ENCODE measurements at places on chromosomes 2 and 18.

GRCh38 chr18:76984193-76985155, 148.1 kb downstream of the MBP start:
- no peak for DNase-seq

GRCh38 chr2:152519581-152519952, 184.6 kb downstream of the FMNL2 start:
- DNase-seq = no peak

DNA sequence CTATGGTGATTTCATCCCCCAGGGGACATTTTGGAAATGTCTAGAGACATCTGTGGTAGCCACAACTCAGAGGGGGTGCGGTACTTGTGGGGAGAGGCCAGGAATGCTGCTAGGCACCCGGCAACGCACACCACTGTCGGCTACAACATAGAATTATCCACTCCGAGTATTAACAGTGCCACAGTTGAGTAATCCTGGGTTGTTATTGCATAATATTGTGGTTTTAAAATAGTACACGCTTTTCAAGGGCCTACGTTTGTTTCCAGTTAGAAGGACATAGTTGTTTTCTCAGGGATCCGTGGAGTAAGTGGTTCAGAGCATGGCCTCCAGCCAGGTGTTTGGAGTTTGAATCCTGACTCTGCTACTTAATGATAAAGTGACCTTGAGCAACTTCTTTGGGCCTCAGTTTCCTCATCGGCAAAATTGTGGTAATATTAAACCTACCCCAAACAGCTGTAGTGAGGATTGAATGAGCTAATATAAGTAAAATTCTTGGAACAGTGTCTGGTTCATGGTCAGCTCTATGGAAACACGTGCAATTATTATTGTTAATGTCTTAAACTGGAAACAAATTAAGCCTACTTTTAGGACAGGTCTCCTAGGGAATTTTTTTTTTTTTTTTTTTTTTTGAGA, 24.5 kb downstream of the CYP27A1 start:
- no peak for DNase-seq

DNA sequence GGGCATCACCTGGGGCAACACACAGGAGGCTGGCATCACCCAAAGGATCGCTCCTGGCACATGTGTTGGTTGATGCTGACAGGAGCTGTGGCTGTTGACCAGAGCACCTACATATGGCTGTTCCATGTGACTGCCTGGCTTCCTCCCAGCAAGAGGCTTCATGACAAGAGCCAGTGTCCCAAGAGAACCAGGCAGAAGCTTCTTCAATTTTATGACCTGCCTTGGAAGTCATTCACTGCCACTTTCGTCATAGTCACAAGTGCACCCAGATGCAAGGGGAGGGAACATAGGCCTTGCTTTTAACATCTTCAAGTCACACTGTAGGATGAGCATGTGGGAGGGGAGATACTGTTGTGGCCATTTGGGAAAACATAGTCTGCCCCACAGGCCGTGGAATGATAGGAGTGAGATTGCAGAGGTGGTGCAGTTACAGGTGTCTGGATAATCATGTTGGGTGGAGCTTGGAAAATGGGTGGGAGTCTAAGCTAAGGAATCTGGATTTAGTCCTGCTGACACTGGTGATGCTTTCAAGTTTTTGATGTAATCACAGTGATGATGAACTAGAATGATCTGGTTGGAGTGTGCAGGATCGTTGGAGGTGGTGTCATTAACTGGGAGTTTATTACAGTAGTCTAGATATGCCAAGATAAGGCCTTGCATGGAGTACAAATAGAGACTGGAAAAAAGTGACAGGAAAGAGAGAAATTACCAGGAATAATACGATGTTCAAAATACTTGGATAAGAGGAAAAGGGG, 107.0 kb downstream of the RAPGEF4 start:
- no peak for DNase-seq

DNA sequence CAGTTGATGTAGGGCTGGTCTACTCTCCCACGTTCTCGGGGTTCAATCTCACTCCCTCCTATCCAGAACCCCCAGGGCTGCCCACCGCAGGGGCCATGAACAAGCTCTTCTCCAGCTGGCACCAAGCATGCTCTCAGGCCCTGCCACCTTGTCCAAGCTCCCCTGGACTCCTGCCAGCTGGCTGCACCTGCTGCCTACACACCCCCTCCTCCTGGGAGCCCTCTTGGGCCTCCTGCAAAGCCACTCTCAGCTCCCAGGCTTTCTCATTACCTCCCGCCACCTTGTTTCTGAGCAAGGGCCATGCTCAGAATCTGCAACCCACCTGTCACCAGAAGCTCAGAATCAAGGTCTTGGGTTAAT, 56.0 kb downstream of the HDAC4 start:
- no peak for DNase-seq

DNA sequence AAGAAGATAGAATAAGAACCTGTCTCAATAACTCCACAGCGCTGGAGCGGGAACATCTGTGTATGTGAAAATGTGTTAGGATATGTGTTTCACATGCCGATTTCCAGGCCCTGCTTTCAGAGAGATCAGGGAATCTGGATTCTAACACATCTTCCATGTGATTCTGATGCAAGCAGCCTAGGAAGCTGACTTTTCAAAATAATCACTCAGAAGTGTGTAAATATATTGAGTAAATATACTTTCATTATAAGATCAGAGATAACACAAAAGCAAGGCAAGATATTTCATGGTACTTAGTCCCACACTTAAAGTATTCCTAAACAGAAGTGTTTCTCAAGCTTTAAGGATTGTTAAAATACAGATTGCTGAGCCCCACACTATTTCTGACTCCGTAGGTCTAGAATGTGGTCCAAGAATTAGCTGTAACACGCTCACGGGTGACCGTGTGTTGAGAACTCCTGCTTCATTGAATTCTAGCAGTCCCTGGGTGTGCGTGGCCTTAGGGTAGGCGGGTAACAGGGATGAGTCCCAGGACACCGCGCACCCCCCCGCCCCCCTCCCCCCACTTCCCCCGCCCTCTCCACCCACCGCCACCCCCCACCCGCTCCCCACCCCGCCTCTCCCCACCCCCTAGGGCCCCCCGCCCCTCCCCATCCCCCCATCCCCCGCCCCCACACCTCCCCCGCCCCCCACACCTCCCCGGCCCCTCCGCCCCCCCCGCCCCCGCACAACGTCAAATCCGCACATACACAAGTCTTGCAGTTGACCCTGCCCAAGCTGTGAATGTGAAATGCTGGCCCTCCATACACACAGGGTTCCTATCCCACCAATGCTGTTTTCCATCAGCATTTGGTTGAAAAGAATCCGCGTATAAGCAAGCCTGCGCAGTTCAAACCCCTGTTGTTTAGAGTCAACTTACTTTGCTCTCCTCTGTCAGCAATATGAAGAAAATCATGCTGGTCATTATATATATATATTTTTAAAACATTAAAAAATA, 94.2 kb upstream of the SLC39A10 start:
- no peak for DNase-seq

GRCh38 chr2:54859997-54860701, 136.7 kb downstream of the EML6 start:
- no peak for DNase-seq

DNA sequence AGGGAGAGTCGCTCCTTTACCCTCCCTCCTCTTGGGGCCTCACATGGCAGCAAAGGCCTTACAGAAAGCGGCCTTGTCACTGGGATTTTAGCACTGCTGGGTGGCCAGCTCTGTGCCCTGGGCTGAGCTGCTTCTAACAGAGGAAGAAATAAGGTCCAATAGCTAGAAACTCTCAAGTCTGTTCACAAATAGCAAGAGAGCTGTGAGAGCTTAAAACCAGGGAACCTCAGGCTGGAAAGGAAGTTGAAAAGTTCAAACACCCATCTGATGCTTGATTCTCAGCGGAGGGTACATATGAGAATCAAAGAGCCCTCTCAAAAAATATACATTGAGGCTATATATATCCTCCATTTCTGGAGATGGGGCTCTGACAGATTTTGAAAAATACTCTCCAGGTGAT, 54.7 kb downstream of the ST6GAL2 start:
- DNase-seq = no peak

DNA sequence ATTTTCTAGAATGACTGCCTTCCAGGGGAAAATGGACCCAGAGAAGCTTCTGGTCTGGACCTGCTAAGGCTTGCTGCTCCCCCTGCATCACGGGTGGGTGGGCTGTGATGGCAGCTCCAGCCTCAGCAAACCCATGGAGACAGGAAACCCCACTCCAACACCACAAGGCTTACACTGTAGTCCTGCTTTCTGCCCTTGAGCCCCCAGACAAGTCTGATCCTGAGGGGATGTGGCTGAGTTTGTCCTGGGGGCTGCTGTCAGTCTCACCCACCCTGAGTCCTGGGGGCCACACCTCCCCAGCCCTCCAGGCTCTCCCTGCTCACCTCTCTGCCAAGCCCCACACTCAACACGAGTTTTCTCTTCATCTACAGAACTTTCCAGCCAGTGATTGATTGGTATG, 279.4 kb downstream of the EIPR1 start:
- DNase-seq = no peak

GRCh38 chr2:140274891-140275290, 1494.7 kb upstream of the NXPH2 start:
- no peak for DNase-seq

- no peak for DNase-seq
These were observed 1.6 kb upstream of the RIOK3 start for GRCh38 chr18:23451491-23451890.

GRCh38 chr2:129812071-129812470, 167.4 kb upstream of the RAB6C start:
- no peak for DNase-seq

DNA sequence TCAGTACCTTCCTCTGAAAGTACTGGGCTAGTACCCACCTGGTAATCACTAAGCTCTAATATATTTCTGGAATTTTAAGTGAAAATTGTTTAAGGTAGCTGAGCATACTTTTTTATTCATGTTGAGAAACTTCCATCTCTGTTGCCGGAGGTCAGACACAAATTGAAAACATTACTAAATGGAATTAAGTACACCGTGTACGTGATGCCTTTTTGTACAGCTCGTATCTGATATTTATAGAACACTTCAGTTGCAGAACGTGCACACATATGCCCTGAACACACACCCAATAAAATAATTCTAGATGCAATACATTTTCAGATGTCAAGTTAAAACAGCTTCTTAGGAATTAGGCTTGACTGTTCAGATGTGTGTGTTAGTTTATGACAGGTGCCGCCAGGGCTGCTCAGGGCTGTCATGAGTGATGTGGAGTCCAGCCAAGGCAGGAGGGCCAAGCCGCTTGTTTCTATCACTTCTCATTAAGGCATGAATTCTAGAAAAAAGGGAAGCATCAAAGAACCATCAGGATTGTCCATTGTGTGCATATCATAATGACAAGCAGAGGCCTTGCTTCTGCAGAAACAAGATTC, 80.9 kb upstream of the FOSL2 start:
- no peak for DNase-seq

- DNase-seq = no peak
These were observed 7.8 kb downstream of the NT5DC4 start for GRCh38 chr2:112728378-112729175.

- no peak for DNase-seq
These were observed 2.6 kb downstream of the DPYSL5 start for GRCh38 chr2:26850505-26850904.

DNA sequence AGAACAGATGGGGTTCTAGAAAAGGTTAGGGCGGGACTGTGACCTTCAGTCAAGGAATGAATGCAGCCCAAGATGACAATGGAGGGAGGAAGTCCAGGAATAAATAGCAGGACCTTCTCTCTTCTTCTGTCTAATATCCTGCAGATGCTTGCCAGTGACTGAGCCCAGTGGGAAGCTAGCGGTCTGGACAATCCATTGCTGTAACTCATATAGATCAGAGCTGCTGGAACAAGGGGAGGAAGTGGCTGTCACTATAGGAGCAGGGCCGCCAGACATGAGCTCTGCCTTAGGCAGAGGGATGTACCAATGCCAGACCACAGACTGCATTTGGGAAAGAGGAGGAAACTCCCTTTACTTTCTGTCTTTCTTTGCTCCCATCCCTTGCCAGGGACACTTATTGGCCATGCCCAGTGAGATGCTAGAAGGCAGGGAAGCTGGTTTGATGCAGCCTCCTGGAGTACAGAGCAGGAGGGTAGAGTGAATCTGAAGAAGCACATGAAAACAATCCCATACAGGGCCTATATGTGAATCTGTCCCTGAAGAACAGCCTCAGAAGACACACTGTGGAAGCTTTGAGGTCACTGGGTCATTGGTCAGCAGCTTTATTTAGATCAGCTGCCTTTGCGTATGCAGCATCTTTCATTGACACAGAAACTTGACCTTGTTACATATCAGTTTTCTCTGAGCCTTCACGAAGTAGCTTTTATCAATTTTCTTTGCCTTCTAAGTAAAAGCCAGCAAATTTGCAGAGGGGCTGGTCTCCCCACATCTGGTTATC, 65.4 kb downstream of the CCDC85A start:
- no peak for DNase-seq

DNA sequence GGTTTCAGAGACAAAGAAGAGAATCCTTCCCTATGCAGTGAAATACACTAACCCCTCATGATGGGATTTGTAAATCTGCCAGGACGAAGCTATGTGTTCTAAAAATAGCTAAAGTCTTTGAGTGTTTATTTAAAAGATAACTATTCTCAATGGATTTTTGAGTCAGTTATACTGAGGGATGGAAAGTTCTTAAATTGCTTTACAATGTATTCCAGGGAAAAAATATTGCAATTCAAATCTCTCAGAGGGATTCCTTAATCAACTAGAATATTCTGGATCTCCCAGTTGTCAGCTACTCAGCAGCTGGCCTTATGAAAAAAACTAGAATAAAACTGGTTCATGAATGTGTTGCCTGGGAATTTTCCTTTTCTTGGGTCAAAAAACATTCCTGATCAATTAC, 312.4 kb downstream of the PLCL1 start:
- DNase-seq = no peak

GRCh38 chr2:101466426-101466825, 8.5 kb downstream of the RFX8 start:
- DNase-seq = peak; percentile 27

DNA sequence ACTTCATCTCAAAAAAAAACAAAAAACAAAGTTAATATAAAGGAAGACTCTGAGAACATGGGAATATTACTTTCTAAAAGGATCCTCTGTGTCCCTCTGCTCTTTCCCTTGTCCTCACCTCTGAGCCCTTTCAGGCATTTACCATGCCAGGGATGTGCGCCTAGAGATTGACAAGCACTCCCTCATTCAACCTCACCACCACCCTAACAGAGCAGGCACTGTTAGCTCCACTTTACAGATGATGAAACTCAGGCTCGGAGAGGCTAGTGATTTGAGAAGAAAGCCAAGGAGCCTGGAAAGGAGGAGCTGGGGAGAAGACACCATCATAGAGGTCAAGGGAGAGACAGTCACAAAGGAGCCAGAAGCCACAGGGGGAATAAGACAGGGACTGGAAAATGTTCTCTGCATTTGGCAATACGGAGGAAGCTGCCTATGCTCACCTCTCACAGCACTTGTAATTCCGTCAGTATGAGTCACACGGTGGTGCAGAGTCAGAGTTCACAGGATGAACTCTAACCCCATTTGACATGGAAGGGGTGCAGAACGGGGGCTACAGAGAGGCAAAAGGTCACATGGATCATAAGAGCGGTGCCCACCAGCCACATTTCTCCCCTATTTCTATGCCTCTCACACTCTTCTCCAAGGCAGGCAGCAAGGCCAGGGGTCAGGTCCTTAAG, 101.8 kb upstream of the NFU1 start:
- no peak for DNase-seq

GRCh38 chr2:129984426-129984825, 5.0 kb downstream of the RAB6C start:
- DNase-seq = no peak

GRCh38 chr2:225494100-225494459, 94.6 kb downstream of the NYAP2 start:
- DNase-seq = no peak

Data from NCI-H187 treated with DMSO at 0.1 percent for 48 hours (cell line).